AG20443 (cell line): ENCODE measurements at places on chromosomes 6 and 20.

DNA sequence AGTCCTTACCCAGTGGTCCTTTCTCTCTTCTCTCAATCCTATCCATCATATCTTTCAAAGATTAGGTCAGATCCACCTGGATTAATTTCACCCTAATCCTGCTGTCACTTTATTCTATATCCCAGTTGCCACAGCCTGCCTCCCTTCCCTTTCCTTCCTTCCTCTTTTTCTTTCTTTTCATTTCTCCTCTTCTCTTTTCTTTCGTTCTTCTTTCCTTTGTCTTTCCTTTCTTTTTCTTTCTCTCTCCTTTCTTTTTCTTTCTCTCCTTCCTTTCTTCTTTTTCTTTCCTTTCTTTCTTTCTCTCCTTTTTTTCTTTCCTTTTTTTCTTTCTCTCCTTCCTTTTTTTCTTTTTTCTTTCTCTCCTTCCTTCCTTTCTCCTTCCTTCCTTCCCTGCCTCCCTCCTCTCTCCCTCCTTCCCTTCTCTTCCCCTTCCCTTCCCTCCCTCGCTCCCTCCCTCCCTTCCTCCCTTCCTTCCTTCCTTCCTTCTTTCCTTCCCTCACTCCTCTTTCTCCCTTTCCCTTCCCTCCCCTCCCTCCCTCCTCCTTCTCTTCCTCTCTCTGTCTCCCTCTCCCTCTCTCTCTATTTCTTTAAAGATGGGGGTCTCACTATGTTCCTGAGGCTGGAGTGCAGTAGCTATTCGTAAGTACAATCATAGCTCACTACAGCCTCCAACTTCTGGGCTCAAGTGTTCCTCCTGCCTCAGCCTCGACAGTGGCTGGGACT is 15.1 kb upstream of the RPN2 start:
- DNase-seq = no peak

- no peak for DNase-seq
Observed at GRCh38 chr6:105676857-105677256, 274.0 kb upstream of the PREP start.

GRCh38 chr6:149077208-149077607 is 240.3 kb upstream of the TAB2 start:
- no peak for DNase-seq

DNA sequence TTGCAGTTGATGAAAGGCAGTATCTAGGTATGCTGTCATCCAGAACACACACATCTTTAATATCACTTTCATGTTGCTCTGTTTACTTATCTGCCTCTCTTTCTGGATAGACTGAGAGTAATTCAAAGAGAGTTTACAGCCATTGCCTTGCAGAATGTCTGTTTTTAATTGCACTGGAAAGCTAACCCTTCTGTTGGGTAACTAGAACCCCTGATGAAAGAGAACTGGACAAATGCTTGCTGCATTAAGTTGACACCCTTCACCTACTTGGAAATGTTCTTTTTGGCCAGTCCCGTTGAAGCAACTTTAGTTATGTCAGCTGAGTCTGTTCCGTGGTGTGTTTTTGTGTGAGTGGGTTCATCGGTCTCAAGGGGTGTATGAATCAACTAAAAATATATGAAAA is 383.8 kb upstream of the CITED2 start:
- DNase-seq = no peak

GRCh38 chr20:39090906-39091305 is 128.8 kb downstream of the DHX35 start:
- DNase-seq = no peak

DNA sequence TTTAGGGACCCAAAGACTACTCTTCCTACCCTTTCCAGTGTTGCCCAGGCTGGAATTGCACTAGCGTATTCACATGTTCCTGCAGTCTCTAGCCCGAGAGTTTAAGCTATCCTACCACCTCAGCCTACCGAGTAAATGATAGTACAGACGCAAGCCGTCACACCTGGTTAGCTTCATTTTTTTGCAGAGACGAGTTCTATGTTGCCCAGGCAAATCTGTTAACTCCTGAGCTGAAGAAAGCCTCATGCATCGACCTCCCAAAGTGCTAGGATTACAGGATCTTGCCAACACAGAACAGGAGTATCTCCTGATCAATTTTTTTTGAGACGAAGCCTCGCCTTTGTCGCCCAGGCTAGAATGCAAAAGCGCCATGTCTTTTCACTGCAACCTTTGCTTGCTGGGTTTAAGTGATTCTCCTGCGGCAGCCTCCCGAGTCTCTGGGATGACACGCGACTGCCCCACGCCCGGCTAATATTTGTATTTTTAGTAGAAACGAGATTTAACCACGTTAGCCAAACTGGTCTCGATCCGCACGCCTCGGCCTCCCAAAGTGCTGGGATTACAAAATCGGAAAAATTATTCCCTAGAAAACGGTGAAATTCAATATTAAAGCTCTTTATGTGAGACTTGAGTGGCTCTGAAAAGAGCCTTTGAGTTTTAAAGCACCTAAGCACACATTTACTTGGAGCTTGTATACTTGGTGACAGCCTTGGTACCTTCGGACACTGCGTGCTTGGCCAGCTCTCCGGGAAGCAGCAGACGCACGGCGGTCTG is 128.5 kb downstream of the HFE start:
- no peak for DNase-seq

DNA sequence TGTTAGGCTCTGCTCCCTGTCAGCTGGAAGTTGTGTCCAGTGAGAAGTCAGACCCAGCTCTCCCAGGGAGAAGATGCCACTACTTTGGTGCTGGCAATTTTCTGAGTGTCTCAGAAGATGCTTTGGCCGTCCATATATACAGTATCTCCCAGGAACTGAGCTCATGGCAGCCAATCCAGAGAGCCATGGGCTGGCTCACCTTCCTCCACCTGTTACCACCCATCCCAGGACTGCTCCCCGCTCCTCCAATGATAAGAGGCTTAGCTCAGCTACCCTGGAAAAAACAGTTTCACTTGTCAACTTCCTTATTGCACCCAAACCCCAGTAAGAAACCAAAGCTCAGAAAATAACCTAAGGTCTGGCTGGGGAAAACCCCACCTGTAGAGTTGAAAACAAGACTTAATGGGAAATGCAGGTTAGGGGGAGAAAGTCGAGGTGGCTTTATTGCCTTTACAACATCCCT is at the start of gene BNIP5:
TSS of gene BNIP5 (minus strand) at position 110 of the 463 bp plus-strand sequence. CDS start 6,198 bp downstream, outside the sequence.
- no peak for DNase-seq

GRCh38 chr6:139857143-139857542 is 482.7 kb upstream of the CITED2 start:
- no peak for DNase-seq

GRCh38 chr6:20744911-20745557 is 210.8 kb downstream of the CDKAL1 start:
- no peak for DNase-seq

GRCh38 chr6:78867020-78867369 is 356 bp upstream of the IRAK1BP1 start:
- DNase-seq = no peak

DNA sequence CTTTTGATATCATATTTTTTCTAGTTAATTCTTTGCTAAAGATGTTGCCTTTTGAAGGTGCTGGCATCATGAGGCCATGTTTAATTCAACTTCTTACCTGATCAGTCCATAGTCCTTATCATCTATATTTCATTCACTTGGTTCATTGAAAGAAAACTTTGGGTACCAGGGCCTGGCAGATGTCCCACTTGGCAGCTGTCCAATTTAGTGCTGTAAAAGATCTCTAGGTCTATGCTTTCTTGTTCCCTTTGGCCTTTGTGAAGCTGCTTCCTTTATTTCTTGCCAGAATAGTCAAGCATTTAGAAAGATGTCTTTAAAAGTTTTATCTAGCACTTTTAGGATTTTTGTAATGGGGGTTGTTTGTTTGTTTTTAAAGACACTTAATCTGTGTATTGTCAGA is 61.7 kb upstream of the EYA4 start:
- no peak for DNase-seq

- DNase-seq = peak; percentile 78
Observed at GRCh38 chr6:52261229-52261628, 16.9 kb upstream of the IL17F start.

- no peak for DNase-seq
Observed at GRCh38 chr6:53584726-53585125, 39.8 kb upstream of the GCLC start.

- no peak for DNase-seq
Observed at GRCh38 chr6:89386917-89387491, 25.1 kb downstream of the RRAGD start.

- DNase-seq = no peak
Observed at GRCh38 chr6:53837865-53838769, 43.3 kb downstream of the LRRC1 start.

DNA sequence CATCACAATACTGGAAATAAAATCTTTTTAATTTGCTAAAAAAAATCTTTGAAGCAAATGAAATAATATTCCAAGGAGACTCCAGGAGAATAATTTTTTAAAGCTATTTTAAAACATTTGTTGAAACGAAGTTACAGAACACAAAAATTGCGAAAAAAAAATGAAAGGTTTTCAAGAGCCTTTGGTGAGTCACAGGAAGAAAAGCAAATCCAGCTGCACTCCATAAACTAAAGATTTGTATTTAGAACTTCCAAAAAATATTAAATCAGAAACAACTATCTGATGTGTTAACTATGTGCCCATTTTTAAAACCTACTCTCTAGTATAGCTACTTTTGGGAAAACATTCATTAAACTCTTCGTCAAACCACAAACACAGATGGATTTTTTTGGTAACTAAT is 23.6 kb downstream of the PDSS2 start:
- DNase-seq = peak; percentile 25

GRCh38 chr6:14317387-14317970 is 199.9 kb downstream of the CD83 start:
- DNase-seq = no peak

- DNase-seq = peak; percentile 27
Observed at GRCh38 chr6:109795994-109796555, 105.0 kb downstream of the FIG4 start.

DNA sequence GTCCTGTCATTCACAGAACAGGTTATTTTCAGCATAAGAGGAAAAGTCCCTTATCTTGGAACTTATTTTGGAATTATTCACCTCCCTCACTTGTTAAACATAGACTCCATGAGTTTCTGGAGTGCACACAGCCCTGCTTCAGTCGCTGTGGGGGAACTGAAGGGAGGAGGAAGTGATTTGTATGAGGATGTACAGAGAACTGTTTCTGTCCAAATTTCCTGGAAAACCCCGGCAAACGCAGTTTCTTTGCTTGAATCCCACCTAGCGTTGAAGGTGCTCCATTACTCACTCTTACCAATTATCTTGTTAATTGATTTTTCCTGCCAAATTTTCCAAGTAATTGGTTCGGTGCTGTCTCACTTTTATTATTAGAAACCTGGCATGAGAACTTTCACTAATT is 78.0 kb upstream of the AGPAT4 start:
- DNase-seq = no peak

- peak; percentile 65 for DNase-seq
Observed at GRCh38 chr20:41717483-41717882, 99.3 kb upstream of the CHD6 start.

- no peak for DNase-seq
Observed at GRCh38 chr20:24194143-24194542, 205.6 kb upstream of the GGTLC1 start.

DNA sequence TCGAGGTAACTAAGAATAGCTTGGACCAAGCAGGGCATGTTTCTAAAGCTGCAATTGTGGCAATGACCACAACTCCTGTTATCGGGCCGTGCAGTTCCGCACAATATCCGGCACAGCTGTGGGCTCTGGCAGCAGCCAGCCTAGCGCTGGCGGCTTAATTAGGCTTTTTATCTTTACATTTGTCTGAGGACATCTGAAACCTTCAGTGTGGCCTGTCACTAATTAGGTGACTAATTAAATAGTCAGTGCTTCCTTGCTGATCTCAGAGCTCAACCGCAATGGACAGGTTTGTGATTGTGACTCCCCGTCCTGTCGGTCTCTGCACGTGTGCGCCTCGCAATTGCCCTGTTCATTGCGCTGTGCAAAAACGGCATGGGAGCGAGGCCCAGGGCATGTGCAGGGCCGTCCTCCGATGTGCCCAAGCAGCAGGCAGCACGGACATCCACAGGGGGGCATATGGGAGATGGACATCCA is 134.8 kb upstream of the INSM1 start:
- no peak for DNase-seq

DNA sequence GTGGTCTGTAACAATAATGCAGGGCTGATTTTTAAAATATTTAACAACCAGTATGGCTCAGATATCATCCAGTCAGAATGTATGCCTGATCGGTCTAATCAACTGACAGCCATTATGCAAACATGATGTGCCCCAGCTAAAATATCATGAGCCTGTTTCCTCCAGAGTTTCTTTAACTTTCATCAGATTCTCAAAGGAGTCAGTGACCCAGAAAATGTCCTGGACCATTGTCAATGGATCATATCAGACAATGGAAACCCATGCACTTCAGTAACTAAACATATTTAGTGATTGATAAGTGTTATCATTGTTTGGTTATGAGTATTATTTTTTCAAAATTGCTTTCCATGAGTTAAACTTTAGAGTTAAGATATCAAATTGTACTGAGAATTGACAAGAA is 173.5 kb downstream of the LMBRD1 start:
- no peak for DNase-seq

DNA sequence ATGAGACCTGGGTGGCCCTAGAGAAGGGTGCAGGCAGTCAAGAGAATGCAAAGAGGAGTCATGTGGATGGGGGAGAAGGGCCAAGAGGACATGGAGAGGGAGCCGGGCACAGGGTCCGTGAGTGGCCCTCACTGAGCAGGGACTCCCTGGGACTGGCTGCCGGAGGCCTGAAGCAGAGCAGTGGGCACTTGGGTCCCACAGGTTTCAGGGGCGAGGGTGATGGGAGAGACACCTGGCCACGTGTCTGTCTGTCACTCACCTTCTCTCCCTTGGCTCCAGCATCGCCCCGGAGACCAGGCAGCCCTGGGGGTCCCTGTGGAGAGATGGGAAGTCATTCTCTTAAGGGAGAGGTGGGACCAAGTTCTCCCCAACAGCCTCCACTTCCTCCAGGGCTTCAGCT is 25.5 kb downstream of the COL11A2 start:
- DNase-seq = no peak

GRCh38 chr6:3379482-3380060 is 77.3 kb downstream of the SLC22A23 start:
- no peak for DNase-seq

DNA sequence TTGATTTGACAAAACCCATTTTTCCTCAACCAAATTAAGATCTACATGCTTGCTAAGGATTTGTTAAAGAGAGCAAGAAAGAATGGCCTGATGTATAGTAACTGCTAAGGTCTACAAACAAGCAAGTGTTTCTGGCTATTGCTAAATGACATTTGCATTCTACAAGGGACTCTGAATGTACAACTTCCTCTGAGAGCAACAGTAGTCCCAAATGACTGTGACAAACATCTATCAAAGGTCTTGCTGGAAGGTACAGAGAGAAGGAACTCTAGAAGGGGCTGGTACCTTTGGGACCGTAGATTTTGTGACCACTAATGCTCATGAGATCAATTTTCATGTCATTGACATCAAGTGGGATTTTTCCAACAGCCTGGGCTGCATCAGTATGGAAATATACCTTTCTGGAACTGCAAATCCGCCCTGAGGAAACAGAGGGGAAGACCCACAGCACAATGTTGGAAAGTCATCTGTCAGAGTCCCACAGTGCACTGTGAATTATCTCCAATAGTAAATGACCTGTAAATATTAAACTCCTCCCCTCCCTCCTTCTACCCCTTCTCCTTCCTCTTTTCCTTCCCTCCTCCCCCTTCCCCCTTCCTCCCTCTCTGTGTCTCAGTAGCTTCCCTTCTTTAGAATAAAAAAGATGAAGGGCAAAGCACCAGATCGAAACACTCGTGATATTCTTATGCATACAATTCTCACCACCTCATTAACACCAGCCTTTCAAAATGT is 15.9 kb upstream of the CPNE1 start:
- DNase-seq = no peak
